Activated gamma-delta T cell (primary cell): ENCODE measurements at places on chromosomes 7 and 10.

DNA sequence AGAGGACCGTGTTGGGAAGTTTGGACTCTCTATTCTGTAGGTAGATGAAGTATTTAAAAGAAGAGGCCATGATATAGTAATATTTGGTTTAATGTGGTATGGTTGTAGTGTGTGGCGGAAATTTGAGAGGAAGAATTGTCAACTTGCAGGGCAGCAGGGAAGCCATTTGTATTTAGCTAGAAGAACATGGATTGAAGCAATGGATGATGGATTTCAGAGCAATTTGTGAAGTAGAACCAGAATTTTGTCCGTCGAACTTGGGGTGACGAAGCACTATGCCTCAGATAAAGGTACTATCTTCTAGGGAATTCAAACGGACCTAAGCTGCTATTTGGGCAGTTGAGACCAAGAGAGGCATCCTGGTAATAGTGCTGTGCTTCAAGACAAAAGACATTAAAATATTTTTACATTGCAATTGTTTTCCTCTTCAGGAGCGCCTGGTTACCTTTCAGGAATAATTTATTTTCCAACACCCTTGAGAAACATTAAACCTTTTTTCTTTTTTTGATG is 615 bp upstream of the WBP1L start:
- DNase-seq: no peak

DNA sequence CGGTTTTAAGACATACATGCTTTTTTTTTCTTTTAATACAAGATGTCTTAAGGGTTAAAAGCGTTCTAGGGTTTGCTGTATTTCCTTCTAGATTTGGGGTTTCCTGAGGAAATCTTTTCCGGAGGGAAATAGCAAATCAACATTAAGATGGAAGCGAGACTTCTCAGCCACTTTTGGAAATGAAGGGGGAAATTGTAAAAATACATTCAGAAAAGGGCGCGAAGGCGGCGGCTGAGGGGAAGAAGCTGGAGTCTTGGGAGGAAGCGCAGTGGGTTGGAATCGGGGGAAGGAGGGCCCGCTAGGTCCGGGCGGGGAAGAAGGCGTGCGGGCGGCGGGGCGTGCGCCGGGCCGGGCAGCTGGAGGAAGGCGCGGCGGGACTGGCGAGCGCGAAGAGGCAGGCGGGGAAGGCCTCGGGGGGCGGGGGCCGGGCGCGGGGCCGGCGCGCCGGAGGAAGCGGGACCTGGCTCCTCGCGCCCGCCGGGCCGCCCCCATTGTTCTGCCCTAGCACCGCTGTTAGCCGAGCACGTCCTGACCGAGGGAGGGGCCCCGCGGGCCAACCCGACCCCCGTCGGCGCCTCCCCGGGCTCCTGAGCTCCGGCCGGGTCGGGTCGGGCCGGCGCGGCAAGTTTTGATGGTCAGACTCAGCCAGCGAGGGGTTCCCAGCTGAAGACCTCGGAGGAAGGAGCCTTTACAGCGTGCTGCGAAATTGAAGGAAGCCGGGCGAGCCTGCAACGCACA is 1.5 kb upstream of the SKIDA1 start:
- DNase-seq: peak; percentile 30

DNA sequence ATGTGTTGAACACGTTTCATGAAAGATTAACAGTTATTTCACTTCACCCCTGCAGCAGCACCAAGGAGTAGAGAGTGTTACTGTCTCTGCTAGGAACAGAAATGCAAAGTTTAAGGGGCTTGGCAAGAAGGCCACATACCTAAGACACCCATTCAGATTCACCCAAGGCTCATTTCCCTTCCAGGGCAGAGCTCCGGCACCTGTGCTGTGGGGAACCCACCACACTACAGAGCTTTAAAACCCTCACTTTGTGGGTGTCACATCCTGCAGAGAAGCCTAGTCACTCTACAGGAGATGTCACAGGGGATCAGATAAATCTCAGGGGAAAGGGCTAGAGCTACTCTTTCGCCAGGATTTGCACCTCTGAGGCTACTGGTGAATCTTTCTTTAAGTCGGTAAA is 176.1 kb upstream of the KLF6 start:
- DNase-seq: no peak

DNA sequence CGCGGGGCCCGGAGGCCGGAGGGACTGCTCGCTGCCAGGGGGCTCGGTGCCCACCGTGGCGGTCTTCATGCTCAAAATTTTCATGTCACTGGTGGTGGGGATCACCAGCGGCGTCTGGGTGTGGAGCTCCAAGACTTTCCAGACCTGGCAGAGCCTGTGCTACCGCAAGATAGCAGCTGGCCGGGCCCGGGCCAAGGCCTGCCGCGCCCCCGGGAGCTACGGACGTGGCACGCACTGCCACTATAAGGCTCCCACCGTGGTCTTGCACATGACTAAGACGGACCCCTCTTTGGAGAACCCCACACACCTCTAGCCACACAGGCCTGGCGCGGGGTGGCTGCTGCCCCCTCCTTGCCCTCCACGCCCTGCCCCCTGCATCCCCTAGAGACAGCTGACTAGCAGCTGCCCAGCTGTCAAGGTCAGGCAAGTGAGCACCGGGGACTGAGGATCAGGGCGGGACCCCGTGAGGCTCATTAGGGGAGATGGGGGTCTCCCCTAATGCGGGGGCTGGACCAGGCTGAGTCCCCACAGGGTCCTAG is 2.0 kb downstream of the FZD9 start:
- DNase-seq: no peak

- DNase-seq: no peak
Observed at GRCh38 chr10:56383806-56384205, 22.7 kb upstream of the ZWINT start.

DNA sequence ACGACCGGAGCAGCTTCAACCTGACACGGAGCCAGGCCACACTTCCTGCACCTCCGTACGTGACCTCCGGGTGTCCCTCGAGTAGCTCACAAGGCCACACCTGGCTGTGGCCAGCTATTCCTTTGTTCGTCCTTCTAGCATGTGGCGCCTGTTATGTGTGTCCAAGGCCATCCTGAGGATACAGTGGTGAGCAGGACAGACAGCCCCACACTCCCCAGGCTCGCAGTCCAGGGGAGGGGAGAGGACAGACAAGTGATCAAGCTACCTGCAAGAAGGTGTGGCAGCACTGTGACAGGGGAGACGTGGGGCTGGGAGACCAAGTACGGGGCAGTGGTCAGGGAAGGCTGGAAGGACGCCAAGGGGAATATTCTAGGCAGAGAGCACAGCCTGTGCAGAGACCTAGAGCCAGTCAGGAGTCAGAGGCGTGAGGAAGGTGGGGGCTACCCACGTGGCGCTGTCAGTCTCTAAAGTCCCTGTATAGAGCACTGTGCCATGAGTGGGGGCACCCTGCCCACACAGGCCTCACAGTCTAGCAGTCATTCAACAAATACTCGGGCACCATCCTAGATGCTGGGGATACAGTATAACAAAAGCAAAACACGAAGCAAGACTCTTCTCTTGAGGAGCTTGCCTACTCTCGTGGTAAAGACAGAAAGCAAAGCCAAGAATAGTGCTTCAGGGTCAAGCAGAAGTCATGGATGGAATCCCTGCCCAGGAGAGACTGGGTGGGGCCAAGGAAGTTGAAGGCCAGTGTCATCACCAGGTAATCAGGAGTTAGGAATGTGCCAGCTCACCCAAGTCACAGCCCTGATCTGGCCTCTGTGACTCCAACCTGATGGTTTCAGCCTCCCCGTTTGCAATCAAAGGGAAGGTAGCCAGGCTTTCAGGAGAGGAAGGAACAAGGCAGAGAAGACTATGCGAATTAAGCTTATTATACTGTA is 58.6 kb downstream of the PROSER2 start:
- DNase-seq: no peak

DNA sequence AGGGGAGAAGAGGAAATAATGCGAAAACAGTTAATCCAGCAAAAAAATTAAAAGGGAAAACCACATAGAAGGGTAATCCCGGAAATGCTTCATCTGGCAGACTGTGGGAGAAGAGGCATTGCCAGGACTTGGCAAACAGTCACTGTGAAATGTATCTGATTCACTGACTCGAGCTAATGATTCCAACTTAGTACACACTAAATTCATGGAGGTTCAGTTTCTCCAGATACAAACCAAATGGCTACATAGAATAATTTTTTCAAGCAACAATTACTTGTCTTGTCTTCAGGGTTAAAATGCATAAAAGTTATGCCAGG is 36.4 kb downstream of the GDI2 start:
- no peak for DNase-seq

GRCh38 chr10:130757271-130757670 is 554.2 kb downstream of the TCERG1L start:
- no peak for DNase-seq

GRCh38 chr7:47352394-47352968 is 229.4 kb downstream of the TNS3 start:
- DNase-seq: no peak

- DNase-seq: no peak
Observed at GRCh38 chr10:73819081-73819480, 7.7 kb upstream of the NDST2 start.

GRCh38 chr10:30270247-30270646 is 78.8 kb downstream of the MTPAP start:
- no peak for DNase-seq

DNA sequence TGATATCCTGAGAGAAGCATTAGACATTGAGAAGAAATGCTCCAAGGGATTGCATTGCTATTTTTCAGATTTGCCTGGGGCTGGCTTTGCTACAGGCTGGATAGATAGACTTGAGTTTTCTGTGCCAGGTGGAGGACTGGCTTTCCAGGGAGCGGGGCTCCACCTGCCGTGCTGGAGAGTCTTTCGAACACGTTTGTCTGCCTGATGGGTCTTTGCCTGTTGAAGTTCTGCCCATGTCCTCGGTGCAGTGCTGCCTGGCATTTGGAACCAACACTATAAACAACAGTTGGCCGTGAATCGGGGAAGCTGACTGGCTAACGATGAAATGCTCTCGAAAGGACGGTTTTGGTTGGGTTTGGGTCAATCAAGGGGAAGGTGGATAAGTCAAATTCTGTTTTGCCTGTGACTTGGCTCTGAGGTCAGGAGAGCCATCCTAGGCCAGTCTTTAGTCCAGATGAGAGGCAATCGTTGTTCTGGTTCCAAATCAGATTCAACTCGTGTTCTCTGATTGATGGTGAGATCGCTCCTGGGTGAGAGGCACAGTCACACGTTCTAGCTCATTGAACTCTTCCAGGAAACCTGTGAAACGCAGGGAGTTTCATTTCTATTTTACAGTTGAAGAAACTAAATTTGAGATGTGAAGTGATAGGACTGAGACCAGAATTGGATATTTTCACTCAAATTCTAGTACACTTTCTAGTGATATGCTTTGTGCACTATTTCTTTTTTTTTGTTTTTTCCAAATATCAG is 599.0 kb downstream of the TYW1 start:
- no peak for DNase-seq

GRCh38 chr10:60573336-60573735 is 183.7 kb upstream of the ANK3 start:
- DNase-seq: no peak

GRCh38 chr10:72253578-72253977 is 20.1 kb upstream of the DDIT4 start:
- DNase-seq: no peak

GRCh38 chr10:16732376-16732775 is 84.8 kb downstream of the RSU1 start:
- no peak for DNase-seq

GRCh38 chr10:78236416-78237015 is 202.9 kb downstream of the RPS24 start:
- no peak for DNase-seq

DNA sequence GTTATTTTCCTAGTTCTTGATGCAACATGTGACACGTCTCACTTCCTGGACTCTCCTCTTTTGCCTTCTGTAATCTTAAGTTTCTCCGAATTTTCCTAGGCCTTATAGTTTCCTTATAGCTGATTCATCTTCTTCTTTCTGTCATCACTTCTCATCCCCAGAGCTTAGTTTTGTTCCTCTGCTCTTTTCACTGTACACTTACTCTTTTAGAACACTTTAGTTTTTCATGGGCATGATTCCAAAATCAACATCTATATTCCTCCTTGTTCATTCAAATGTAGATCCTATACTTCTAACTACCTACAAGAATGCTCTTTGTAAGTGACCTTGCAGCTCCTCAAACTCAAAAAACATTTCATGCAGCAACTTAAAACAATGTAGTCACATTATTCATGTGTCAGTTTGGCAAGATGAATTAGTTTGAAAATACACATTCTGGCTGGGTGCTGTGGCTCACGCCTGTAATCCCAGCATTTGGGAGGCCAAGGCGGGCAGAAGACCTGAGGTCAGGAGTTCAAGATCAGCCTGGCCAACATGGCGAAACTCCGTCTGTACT is 13.1 kb upstream of the SLC26A3 start:
- no peak for DNase-seq

DNA sequence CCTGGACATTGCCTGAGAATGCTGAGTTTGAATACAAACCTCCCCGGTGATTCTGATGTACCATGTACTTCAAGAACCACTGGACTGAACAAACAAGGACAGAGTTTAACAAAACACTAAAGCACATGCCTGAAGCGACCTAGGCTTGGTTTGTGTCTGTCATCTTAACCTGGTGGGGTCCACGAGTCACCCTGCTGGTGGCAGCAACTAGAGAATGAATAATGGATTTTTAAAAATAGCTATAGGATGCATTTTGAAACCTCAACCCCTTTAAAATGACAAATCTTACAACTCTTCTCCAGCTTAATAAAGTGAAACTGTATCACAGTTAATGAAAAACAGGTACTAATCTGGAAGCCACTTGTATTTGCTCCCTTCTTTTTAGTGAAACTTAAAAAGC is 25.2 kb downstream of the CDHR3 start:
- no peak for DNase-seq

DNA sequence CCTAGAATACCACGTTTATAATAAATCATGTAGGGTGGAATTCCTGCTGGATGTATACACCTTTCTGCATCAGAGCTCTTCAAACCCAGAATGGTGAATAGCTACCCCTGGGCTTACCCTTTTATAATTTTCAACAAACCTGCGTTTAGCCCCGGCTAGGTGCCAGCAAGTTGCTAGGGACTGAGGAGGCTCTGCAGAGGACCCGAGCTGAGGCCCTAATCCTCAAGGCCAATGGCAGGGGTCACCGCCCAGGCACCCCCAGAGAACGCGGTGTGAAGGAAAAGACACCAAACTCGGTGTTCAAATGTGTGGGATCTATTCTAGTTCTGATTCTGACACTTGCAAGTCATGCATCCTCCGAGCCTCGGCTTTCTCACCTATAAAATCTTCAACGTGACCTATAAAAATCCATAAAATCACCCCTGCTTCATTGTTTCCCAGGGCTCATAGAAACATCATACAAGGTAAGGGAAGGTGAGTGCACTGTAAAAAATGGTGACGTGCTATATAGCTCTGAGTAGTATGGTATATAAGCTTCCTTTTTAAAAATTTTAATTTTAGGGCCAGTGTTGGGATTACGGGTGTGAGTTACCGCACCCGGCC is 2.5 kb upstream of the ANXA11 start:
- no peak for DNase-seq

DNA sequence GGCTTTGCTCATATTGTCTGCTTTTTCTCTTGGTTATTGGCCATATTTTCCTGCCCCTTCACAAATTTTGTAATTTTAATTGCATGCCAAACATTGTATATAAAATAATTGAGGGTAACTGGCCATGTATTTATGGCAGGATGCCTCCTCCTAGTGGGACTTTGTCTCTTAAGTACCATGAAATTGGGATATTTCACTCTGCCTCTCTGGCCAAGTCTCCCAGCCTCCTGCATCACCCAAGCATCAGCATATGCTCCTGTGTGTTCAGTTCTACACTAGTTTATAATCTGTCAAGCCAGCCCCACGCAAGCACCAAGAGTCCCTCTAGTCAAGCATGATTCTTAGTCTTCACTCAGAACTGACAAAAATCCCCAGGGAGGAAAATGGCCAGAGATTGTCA is 44.2 kb upstream of the FHIP2A start:
- DNase-seq: no peak
